ENCODE measurements at places on chromosomes 4 and X.

- H3K27ac ChIP-seq = no peak overlapping the region
- H3K4me3 ChIP-seq = no peak overlapping the region
- H3K27me3 ChIP-seq = no peaks in the 10 kb centered on the region
- H3K36me3 ChIP-seq = no peaks in the 10 kb centered on the region
- DNase-seq = no peak
- H3K4me1 ChIP-seq = peaks cover 10% of the 10 kb centered on the region
Observed at GRCh38 chr4:168800926-168801325, 209.1 kb downstream of the CBR4 start.

GRCh38 chr4:137451172-137451825, 81.0 kb downstream of the PCDH18 start:
- H3K27ac ChIP-seq = no peak overlapping the region
- no peak for DNase-seq
- H3K4me1 ChIP-seq = no peaks in the 10 kb centered on the region
- H3K27me3 ChIP-seq = no peaks in the 10 kb centered on the region

- H3K36me3 ChIP-seq = no peaks in the 10 kb centered on the region
- no peak for DNase-seq
- H3K4me3 ChIP-seq = no peak overlapping the region
- H3K27me3 ChIP-seq = no peaks in the 10 kb centered on the region
Observed at GRCh38 chr4:48346594-48346993, 5.3 kb downstream of the SLAIN2 start.

- H3K27ac ChIP-seq = no peak overlapping the region
- DNase-seq = no peak
- no peaks in the 10 kb centered on the region for H3K4me1 ChIP-seq
- no peak overlapping the region for H3K4me3 ChIP-seq
Observed at GRCh38 chr4:76233083-76233482, 18.4 kb upstream of the FAM47E start.

GRCh38 chrX:29587107-29587506, 628.3 kb upstream of the MAGEB2 start:
- no peaks in the 10 kb centered on the region for H3K36me3 ChIP-seq
- no peaks in the 10 kb centered on the region for H3K4me1 ChIP-seq
- H3K27ac ChIP-seq = no peak overlapping the region
- no peak overlapping the region for H3K4me3 ChIP-seq
- no peaks in the 10 kb centered on the region for H3K27me3 ChIP-seq

DNA sequence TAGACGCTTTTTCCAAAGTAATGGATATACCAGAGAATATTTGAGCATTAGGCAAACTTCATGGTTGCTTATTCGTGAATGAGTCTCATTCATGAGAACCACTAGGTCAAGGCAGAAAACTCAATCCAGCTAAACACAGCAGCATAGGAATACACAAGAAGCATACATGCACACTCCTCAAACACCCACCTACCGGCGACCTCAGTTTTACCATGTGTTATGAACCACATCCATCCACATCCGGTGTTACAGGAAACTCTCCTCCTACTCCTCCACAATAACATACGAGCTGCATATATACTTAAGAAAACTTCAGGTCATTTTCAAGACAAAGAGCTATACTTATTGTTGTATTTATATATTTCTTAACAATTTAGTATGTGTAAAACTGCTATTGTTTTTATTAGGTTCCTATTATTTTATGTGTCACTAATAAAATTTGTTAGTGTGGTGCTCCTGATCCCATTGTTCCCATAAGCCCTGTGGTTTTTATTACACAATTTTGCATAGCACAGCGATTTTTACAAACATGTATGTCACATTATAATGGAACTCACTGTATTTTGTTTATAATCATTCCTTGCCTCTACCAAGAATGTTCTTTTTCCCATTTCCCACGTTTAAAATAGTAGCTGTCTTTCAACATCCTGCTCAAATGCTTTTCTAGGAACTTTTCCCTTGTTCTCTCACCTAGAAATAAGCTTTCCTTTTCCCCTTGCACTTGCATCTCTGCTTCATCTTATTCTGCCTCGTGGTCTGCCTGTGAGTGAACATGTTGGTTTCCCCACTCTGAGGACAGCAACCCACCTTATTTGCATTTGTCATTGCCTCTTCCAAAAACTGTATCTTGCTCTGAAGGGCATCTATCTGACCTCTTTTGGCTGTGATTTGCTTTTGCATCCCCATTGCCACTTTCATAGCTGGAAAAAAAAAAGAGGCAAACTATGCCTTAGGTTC, 48.3 kb downstream of the STBD1 start:
- no peak overlapping the region for H3K27ac ChIP-seq
- no peaks in the 10 kb centered on the region for H3K36me3 ChIP-seq
- H3K4me1 ChIP-seq = no peaks in the 10 kb centered on the region
- no peak overlapping the region for H3K4me3 ChIP-seq

DNA sequence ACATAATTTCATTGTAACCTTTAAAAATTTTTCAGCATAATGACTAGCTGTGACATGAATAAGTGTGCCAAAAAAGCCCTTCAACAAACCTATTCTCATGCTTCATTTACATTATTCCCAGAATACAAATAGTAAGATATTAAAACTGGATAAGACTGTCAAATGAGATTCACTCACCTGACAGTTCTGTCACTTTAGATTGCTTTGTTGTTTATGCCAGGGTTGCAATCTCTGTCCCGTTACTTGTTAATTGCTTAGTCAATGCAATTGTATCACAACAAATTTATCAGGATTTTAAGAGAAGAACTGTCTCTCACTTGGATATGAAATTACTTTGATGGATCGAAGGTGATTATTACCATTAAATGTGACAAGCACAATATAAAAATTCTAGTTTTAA, 616.0 kb upstream of the IGFBP7 start:
- no peak overlapping the region for H3K4me3 ChIP-seq
- H3K27ac ChIP-seq = no peak overlapping the region
- no peak for DNase-seq
- H3K36me3 ChIP-seq = no peaks in the 10 kb centered on the region

GRCh38 chrX:19152762-19153161, 30.5 kb upstream of the ADGRG2 start:
- H3K27ac ChIP-seq = no peak overlapping the region
- no peak overlapping the region for H3K4me3 ChIP-seq
- H3K36me3 ChIP-seq = no peaks in the 10 kb centered on the region
- no peaks in the 10 kb centered on the region for H3K27me3 ChIP-seq
- H3K4me1 ChIP-seq = no peaks in the 10 kb centered on the region

DNA sequence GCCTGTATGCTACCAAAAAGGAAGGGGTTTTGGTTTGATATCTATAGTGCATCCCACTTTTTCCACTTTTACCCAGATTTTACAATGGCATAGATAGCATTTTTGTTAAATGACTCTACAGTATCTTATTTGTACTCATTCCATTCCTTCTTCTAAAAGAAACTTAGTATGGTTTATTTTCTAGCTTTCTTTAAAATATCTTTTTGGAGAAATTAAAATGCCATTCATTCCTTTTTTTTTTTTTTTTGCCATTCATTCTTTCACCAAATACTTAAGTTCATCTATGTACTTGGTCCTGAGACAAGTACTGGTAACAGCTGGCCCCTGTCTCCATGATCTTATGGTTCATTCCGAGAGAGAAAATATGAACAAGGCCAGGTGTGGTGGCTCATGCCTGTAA, 49.1 kb downstream of the MID1 start:
- no peaks in the 10 kb centered on the region for H3K4me1 ChIP-seq
- no peaks in the 10 kb centered on the region for H3K27me3 ChIP-seq
- H3K27ac ChIP-seq = no peak overlapping the region
- DNase-seq = no peak
- no peak overlapping the region for H3K4me3 ChIP-seq

- DNase-seq = no peak
- no peak overlapping the region for H3K4me3 ChIP-seq
- no peaks in the 10 kb centered on the region for H3K36me3 ChIP-seq
- no peaks in the 10 kb centered on the region for H3K27me3 ChIP-seq
- H3K4me1 ChIP-seq = no peaks in the 10 kb centered on the region
Observed at GRCh38 chr4:109395694-109396093, 37.9 kb upstream of the SEC24B start.

DNA sequence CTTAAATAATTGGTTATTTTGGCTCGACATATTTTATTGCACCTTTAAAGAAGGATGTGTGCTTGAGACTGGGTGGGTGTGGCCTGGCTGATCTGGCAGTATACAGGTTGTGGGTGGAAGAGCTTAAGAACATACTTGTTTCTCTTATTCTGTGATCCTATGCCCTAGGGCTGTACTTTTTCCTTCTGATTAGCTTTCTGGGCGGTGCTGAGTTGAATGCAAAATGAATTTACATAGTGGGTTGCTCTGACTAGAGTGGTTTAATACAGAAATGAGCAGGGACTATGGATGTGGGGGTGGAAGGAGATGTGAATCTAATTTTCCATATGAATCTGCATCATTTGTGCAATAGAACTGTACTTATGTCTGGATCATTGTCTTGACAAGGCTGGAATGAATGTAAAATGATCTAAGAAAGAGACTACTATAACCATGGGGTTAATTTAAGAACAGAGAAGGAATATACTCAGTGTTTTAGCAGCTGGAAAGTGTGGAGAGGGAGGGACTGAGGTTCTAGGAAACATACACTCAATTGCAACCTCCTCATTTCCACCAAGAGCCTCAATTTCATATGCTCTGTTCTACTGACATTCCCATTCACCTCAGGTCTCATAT, 73.7 kb downstream of the RLIM start:
- DNase-seq = no peak
- no peak overlapping the region for H3K27ac ChIP-seq
- no peaks in the 10 kb centered on the region for H3K36me3 ChIP-seq
- no peaks in the 10 kb centered on the region for H3K27me3 ChIP-seq

DNA sequence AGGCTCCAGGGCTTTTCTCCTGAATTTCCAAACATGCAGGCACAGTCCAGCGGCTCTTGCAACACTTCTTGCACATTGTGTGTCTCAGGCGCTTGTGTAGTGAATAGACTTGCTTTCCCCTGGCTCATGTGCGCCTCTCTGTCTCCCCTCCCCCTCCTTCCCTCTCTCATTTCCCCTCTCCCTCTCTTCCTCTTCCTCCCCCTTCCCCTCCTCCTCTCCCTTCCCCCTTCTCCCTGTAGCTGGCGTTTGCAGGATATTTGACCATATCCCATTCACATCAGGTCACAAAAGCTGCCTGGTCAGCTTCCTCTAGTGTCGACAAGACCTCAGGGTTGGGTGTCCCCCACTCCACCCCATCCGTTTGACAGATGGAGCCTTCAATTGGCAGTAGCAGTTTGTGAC, 2.4 kb downstream of the CHST7 start:
- no peaks in the 10 kb centered on the region for H3K36me3 ChIP-seq
- no peaks in the 10 kb centered on the region for H3K4me1 ChIP-seq
- peak overlapping the region; percentile 25 for H3K27ac ChIP-seq
- no peak for DNase-seq

DNA sequence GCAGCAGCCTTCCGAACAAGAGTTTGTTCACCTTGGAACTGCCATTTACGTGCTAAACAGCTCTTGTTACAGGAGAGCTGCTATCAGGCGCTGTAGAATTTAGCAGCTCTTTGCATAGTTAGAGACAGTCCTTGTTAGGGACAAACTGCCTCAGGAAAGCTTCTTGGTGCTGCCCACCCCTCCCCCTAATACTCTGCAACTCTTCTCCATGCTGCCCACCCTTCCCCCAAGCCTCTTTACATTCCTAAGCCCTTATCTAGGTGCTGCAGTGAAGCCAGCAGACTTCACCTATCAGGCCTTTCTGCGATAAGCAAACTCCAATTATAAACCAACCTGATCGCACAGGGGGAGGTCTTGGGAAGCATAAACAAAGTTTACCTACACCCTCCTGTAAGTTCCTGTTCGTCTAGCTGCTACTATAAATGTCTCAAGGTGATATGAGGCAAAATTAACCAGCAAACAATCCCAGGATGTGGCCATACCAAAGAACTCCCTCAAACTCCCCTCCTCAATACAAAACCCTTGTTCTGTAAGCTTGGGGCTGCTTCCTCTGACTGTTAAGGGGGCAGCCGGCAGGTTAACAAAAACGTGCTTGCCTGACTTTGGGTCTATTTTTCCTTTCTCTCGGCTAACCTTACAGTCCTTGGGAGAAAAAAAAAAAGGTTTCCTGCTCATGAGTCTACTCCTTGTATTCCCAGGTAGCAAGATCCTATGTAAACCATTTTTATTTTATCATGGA, 74.0 kb upstream of the GC start:
- H3K27ac ChIP-seq = no peak overlapping the region
- H3K27me3 ChIP-seq = no peaks in the 10 kb centered on the region
- DNase-seq = no peak
- no peak overlapping the region for H3K4me3 ChIP-seq
- H3K4me1 ChIP-seq = no peaks in the 10 kb centered on the region
- no peaks in the 10 kb centered on the region for H3K36me3 ChIP-seq

DNA sequence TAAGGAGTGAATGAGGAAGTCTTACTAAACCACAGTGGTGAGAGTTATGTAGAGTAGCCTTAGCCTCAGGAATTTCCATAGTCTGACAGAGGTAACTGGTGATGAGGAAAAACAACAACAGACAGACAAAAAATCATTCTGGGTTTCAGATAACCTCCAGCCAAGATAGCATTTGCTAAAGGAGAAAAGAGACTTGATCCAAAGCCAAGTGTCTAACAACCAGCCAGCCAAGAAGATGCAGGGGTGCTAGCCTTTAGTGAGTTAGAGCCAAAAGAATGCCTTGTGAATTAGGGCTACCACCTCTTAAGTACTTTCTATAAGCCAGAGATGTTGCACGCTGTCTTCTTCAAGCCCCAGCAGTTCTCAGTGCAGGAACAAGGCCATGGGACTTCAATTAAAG, 478.0 kb upstream of the CPEB2 start:
- H3K4me3 ChIP-seq = no peak overlapping the region
- H3K36me3 ChIP-seq = no peaks in the 10 kb centered on the region
- no peak overlapping the region for H3K27ac ChIP-seq
- DNase-seq = no peak

DNA sequence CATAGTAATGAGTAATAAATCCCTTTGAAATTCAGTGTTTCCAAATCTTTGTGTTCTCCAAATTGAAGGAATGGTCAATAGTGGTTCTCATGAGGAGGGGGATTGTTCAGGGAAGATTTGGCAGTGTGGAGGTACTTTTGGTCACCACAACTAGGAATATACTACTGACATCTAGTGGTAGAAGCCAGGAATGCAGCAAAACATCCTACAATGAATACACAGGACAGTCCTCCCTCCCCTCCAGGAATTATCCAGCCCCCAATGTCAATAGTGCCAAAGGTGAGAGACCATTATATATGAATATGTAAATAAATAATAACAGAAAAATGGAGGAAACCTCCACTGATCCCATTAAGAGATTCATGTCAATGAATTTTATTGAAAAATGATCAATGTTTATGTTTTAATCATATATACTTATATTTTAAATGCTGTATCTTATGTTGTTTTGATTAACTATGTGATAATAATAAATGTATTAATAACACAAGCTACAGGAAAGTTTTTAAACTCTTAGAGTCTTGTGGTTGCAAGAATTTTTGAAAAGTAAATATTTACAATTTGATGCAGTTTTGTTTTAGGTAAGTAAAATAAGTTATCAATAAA, 14.4 kb upstream of the FAM9A start:
- H3K36me3 ChIP-seq = no peaks in the 10 kb centered on the region
- H3K4me1 ChIP-seq = no peaks in the 10 kb centered on the region
- H3K27me3 ChIP-seq = no peaks in the 10 kb centered on the region
- no peak overlapping the region for H3K27ac ChIP-seq

GRCh38 chrX:150897421-150898320, 797 bp downstream of the CD99L2 start:
- peak overlapping the region; percentile 83 for H3K4me3 ChIP-seq
- no peak for DNase-seq
- no peaks in the 10 kb centered on the region for H3K36me3 ChIP-seq
- H3K4me1 ChIP-seq = no peaks in the 10 kb centered on the region
